ENCODE measurements at places on chromosomes 11 and 22.

DNA sequence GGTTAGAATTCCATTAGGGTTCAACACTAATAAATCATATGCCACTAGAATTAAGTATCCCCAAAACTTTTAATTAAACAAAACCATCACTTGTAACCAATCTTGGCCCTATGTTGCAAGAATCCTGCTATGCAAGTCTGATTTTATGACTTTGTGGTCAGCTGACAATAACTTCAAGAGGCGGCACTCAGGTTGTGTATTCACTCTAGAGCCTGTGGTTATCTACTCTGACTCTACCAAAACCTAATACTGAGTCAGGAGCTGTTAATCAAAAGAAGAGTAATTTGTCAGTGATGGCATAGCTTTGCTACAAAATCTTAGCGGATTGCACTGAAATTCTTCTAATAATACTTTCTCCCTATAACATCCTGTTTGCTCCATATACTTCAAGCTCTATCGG lies 253.7 kb downstream of the AASDHPPT start:
- no peak for DNase-seq

- no peak for DNase-seq
Measured at GRCh38 chr11:71279916-71280645, 27.7 kb upstream of the SHANK2 start.

- DNase-seq: no peak
Measured at GRCh38 chr22:49170053-49170452, 657.6 kb downstream of the BRD1 start.

GRCh38 chr11:61899146-61899841 lies 7.9 kb upstream of the FADS3 start:
- peak; percentile 93 for DNase-seq

DNA sequence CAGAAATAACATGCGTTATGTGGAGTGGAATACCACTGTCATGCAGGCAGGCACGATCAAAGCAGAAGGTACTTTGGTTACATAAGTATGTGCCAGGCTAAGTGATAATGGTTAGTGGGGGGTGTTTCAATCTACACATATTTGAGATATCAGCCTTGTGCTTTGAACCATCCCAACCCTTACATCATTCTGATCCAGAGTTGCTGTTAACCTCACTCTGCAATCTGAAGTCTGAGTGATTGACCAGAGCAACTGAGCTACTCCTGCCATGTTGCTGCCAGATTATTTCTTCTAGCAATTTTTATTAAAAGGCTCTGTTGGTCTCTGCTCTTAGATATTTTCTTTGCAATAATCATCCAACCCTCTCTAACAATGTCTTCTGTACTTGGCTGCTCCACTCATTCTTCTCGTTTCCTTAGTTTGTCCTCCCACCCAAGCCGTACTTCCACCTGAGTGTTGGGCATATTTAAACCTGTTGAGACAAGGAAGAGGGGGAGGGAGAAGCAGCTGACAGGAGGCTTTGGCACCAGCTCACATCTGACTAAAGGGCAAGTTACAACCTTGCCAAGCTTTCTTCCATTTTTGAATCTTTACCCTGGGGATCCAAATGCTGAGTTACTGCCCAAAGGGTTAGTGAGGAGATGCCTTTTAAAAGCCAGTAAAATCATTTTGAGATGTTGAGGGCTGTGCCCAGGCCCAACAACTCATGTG lies 114.1 kb upstream of the SESN3 start:
- DNase-seq: no peak

- DNase-seq: no peak
Measured at GRCh38 chr11:79486242-79486984, 45.6 kb upstream of the TENM4 start.

- DNase-seq: no peak
Measured at GRCh38 chr11:19756675-19757475, 44.2 kb downstream of the NAV2 start.

DNA sequence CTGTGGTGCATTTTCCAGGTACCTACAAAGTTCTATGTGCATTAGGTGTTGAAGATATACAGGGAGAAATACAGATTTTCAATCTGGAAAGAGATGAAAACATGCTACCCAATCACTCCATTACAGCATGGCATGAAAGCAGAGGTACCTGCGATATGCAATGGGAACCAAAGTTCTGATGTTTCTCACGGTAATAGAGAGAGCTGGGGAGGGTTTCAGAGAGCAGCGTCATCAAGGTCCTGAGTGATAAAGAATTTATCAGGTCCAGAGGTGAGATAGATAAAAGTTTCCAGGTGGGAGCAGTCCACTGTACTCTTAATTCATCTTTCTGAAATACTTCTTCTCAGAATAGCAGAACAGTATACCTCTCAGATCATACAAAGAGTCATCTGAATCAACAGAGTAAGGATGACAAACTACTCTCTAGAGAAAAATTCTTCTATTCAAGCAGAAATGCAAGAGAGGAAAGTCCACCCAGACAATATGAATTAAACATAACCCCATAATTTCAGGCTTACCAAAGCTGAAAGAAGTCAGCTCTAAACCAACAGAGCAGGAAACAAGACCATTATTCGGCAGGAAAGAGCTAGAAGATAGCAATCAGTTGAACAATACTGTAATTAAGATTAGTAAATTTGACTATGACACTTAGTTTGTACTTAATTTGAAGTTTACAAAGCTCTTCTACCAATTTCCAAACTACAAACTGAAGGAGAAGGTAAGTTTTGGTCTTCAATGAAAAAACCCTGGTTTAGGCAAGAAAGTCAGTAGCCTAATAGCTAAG lies 12.8 kb downstream of the CTSC start:
- DNase-seq: no peak

- no peak for DNase-seq
Measured at GRCh38 chr11:86785576-86785975, 14.8 kb upstream of the PRSS23 start.

DNA sequence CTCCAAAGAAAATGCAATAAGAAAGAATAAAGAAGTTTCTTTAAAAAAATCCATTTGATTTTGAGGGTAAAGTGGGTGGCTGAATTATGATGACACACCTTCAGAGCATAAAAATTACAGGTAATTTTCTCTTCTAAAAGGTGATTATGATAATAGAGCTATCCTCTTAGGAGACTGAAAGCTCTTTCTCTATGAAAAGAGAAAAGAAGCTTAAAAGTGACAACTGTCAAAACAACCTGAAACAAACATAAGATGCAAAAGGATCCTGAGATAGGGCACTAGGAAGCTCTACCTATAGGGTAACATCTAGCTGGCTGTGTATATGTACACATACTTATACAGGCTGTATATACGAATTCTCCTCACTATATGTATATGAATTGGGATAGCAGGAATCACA lies 270.2 kb downstream of the GUCY1A2 start:
- no peak for DNase-seq

DNA sequence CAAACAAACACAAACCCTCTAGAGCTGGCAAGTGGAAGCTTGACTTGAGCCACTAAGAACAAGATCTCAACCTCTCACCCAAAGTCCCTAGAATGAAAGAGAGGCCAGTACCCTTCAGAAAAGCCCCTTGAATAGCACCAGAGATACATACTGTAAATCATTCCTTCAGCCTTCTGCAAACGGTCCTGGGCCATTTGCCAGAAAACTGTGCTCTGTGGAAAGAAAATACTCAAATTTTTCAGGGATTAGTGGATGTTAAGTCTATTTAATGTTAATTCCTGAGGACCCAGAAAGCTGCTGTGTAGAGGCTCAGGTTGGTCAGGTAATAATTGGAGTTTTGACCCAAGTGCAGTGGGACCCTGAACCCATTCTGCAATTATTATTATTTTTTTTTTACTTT lies 16.9 kb downstream of the SERPINH1 start:
- DNase-seq: no peak

DNA sequence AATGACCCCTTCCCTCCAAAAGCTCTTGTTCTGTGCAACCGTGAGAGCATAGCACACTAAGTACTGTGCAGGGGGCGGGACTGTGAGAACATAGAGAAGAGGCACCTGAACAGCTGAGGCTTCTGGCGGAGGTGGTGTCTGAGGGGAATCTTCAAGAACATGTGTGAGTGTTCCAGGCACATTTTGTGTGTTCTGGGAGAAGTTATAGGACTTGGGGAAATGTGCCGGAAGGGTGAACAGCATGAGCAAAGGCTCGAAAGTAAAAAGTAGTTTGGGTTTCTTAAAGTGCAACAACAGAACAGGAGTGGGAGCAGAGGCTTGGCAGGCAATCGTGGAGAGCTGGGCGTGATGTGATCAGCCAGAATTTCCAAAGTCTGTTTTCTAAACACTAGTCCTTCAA lies 12.4 kb upstream of the SYN3 start:
- no peak for DNase-seq

- peak; percentile 50 for DNase-seq
Measured at GRCh38 chr22:45163099-45163450, 650 bp upstream of the NUP50 start.

DNA sequence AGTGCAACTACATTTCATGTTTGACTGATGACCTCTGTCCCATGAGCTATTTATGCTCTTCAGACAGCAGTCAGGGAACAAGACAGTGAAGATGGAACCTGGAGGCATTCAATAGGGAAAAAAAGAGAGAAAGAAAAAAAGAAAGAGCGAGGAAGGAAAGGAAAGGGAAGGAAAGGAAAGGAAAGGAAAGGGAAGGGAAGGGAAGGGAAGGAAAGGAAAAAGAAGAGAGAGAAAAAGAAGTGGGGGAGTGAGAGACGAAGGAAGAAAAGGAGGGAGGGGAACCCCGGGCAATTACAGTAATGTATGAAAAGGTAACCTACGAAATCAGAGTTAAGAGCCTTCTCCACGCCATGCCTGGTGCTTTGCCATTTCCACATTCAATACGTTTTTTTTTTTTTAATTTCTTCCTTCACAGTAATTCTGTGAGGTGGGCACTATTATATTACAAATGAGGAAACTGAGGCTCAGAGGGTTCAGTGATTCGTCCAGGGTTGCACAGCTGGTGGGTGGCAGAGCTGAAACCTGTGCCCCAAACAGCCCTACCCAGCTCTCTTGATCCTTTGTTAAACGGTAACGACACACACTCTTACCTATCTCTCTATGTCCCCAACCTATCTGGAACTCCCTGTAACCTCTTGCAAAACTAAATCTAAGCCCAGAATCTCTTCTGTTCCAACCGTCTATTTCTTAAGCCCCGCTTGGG lies 39.3 kb downstream of the ETS1 start:
- no peak for DNase-seq

- DNase-seq: no peak
Measured at GRCh38 chr22:30607300-30607930, 441 bp downstream of the TCN2 start.

GRCh38 chr11:13105237-13105844 lies 96.2 kb downstream of the RASSF10 start:
- peak; percentile 4 for DNase-seq

- DNase-seq: no peak
Measured at GRCh38 chr11:134270250-134270714, 5.9 kb upstream of the GLB1L3 start.

DNA sequence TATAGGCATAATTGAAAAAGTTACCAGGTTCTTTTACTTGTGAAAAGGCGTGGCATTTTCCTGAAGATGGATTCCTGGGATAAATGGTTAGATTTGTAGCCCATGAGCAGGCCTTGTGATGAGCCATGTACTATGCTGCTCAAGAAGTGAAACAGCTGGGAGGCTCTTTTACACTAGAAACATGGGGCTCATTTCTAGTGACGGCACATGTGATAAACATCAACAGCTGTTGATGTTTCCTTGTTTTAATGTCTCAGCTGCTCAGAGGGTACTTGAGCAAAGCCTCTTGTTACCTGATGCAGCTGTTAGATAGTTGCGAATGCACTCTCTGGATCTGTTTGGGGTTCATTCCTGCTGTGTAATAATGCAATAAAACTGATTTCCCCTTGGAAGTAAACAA lies 396.8 kb downstream of the GUCY1A2 start:
- DNase-seq: no peak

DNA sequence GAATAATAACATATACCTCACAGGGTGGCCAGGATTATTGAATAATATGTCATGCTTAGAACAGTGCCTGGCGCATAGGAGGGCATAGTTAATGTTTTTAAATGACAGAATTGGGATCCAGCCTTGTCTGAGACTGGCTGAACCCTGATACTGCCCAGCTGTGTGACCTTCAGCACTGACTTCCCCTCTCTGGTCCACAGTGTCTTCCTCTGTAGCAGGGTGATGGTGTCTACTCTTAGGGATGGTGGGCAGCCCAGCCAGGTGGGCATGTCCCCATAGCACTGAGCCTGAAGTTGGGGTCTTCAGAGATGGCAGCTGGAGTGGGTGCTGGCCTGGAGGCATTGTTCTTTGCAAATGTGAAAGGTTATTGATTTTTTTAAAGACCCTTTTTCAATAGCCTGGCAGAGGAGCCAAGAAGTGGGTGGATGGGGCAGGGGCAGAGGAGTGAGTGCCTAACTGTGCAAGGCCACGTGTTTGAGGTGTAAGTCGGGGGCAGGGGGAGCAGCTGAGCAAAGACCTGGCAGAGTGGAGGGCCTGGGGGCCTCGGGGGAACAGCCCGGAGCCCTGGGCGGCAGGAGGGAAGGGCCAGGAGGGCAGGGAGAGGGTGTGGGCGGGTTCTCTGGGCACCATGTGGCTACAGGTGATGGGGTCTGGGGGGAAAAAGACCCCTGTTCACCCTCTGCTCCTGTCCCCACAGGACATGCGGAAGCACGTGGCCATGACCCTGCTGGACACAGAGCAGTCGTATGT lies 29.8 kb upstream of the RELT start:
- no peak for DNase-seq

GRCh38 chr11:75496305-75496752 lies 29.4 kb downstream of the GDPD5 start:
- DNase-seq: no peak

DNA sequence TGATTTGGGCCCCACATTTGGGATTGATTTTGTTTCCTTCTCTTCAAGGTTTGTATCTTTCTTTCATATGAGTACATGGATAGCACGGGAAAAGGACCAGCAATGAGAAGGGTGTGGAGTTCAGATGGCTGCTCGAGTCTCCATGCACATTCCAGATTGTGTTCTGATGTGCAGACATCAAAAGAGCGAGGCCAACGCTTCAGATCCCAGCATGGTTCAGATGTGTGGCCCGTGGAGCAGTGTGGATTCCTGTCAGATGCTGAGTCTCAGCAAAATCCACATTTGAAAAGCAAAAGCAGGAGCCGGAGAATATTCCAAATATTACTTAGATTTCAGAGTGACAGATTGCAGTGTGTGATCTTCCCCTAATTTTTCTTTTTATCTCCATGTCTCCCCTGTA lies 219.4 kb downstream of the DBX1 start:
- no peak for DNase-seq

GRCh38 chr11:104813532-104813931 lies 84.7 kb downstream of the CASP12 start:
- no peak for DNase-seq

- DNase-seq: no peak
Measured at GRCh38 chr11:9250139-9250582, 15.0 kb downstream of the DENND5A start.

DNA sequence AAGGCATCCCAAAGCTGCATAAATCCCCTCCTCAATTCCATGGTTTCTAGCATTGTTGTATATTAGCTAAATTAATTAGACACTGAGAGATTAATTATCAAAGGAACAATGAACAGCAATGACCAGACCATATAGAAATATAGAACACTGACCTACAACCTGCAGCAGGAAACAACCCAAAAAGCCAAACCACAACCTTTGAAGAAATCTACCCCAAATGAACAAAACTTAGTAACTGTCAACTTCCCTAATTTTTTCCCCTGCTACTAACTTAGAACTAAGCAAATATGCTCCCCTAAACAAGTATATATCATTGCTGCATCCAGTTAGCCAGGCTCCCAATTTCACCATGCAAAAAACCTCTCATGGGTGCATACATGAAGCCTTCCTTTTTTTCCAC lies 268.0 kb upstream of the ANO3 start:
- DNase-seq: no peak

GRCh38 chr22:26534171-26534855 lies 22.0 kb upstream of the TFIP11 start:
- DNase-seq: no peak
